ENCODE measurements at places on chromosomes 5 and 9.
A peak's percentile ranks its signal among the peaks of the same experiment; 100 is the strongest.

DNA sequence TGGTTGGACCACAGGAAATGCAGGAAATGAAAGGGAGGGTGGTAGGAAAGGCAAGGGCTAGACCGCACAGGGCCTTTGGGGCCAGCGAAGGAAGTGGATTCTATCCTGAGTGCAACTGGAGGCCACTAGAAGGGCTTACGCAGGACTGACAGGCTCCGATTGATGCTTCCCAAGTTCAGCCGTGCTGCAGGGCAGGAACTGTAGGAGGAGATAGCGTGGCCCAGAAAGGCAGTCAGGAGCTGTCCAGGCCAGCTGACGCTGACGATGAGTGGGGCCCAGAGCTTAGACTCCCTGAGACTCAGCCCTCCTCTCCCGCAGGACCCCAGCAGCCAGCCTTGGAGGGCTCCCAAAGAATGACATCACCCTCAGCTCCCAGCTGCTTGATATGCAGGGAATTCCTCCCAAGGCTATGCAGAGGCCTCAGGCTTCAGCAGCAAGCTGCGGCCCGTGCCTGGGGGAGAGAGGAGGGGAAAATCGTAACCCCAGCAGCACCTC is 48.8 kb downstream of the KCNIP1 start:
- DNase-seq = peak; percentile 80

GRCh38 chr9:14937216-14937615 is 27.0 kb upstream of the FREM1 start:
- no peak for DNase-seq

DNA sequence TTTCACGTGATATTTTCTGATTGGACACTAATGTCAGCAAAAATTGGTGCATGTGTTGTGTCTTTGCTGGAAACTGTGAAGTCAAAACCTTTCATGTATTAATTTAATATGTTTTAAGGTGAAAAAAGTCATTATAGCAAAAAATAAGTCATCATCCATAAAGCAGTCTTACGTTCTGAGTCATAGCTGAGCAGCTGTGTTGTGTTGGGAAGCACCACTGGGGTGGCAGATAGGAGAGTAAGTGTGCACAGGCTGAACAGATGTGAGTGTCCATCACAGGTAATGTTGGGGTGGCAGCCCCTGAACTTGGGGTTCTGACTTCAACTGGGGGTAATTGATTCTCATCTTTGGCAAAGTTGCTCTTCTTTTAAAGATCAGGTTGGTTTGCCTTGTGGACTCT is 156.8 kb downstream of the NXNL2 start:
- DNase-seq = no peak

DNA sequence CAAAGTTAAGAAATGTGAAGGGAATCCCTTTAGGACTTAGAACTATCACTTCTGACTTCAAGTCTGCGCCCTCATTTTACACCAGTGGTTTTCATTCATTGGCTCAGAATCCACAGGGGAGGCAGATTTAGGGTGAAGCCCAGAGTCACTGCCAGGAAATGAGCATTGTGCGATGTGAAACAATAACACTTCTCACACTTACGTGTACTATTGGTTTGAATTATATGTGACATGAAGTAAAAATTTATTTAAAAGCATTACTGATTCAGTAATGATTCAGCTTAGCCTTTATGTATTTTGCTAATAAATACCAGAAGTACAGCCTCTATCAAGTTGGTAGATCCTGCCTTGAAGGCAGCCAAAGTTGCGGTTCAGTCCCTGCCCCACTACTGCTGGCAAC is 98.6 kb downstream of the PAM start:
- DNase-seq = no peak

GRCh38 chr5:32713770-32714381 is 2.8 kb downstream of the NPR3 start:
- peak; percentile 66 for DNase-seq

All from heart left ventricle (tissue), 16 donors.